ENCODE measurements at places on chromosomes 4 and X. TPM values are rescaled to one million over a fixed set of nuclear protein-coding genes. Genes with fewer than 3 reads are reported as not detected.

Gene TCP11X2
- not detected for total RNA-seq

Gene ARSJ
- 16.6 TPM for total RNA-seq

Gene KDM6A
- total RNA-seq: 20.4 TPM

Gene APLN
- 0.72 TPM for total RNA-seq

Gene FAM241A
- 5.4 TPM for total RNA-seq

Gene STS
- not detected for total RNA-seq

Gene KLHL4
- total RNA-seq: 0.64 TPM

Gene FRAS1
- 1.4 TPM for total RNA-seq

Gene PNMA5
- not detected for total RNA-seq

Gene EBP
- 115 TPM for total RNA-seq

Gene CT55
- 0.79 TPM for total RNA-seq

Gene PRDM5
- total RNA-seq: 3.2 TPM

Gene GPRASP1
- total RNA-seq: 0.61 TPM

Gene SLC25A14
- total RNA-seq: 11.0 TPM

Gene TMEM255A
- total RNA-seq: 0.45 TPM

Gene SLC16A2
- 0.11 TPM for total RNA-seq

Gene DCX
- total RNA-seq: not detected
